ENCODE measurements at places on chromosomes 1 and 21.

DNA sequence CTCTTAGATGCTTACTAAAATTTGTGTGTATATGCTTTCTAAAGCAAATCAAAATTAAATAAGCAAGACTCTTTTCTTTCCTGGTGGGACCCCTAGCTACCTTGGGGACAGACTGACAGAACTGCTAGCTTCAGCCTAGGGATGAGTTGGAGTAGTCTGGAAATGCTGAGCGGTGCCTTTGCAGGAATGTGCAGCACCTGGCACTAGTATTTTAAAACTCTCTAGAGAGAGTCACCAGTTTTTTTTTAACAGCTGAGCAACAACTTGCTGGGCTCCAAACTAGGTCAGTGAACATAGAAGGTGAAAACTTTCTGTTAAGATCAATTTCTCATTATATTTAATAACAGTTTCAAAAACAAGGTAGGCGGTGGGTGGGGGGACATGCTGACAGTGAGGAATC is 56.8 kb downstream of the NUF2 start:
- no peak for DNase-seq

GRCh38 chr1:214967865-214968575 is 114.5 kb upstream of the KCNK2 start:
- peak; percentile 45 for DNase-seq

- no peak for DNase-seq
Observed at GRCh38 chr1:36557041-36558000, 74.6 kb upstream of the CSF3R start.

GRCh38 chr1:87064309-87064708 is 149.9 kb downstream of the HS2ST1 start:
- DNase-seq: no peak

DNA sequence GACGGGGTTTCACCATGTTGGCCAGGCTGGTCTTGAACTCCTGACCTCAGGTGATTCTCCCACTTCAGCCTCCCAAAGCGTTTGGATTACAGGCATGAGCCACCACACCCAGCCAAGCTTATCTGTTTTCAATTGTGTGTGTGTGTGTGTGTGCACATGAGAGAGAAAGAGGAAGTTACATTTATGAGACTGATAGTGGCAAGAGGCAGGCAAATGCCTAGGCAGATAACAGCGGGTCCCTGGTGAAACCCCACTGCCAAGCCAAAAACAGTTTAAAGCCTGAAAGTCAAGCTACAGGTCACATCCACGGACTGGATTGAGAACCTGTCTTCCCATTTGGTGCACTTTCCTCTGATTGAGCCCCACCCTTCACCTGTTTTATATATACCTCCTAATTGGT is 35.1 kb upstream of the IFNGR2 start:
- no peak for DNase-seq

Data from GM04503 (cell line).